ENCODE measurements at places on chromosomes 5 and 9. TPM values are rescaled to one million over a fixed set of nuclear protein-coding genes. Genes with fewer than 3 reads are reported as not detected.

C9orf50 gene
- total RNA-seq = not detected

BTNL8 gene
- 0.12 TPM for total RNA-seq

ARID3C gene
- not detected for total RNA-seq

DNA sequence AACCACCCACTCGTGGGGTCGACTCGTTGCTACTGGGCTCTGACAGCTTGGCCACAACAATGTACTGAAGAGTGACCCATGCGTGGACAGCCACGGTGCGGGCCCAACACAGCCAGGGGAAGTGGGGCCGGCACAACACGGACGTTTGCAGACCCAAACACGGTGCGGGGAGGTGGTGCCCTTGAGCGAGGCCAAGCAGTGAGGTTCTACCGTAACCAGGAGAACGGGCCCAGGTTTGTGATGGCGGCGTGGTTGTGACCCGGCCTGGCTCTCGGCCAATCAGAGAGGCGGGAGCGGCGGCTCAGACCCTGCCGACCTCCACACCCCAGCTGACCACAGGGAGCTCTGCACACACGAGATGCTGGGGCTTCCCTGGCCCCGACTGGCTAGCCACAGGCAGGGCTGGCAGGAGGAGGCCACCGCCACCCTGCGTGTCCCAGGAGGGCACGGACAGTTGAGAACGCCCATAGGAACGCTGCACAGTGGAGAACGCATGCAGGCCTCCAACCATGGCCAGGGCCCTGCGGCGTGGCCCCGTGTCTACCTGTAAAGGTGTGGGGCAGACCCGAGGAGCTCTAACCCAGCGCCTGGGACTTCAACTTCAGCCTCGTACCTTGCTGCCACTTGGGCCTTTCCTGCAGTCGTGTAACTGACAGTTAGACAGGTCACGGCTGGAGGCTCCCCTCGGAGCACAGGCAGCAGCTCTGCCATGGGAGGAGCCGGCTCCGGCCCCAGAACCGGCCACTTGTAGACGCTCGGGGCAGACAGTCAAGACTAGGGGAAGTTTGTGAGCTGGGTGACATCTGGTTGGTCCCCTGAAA lies 13.7 kb downstream of the BRD3 start:
- no peak for DNase-seq

- DNase-seq = no peak
These were observed 20.3 kb downstream of the ZDHHC11B start for GRCh38 chr5:763998-764781.

DNA sequence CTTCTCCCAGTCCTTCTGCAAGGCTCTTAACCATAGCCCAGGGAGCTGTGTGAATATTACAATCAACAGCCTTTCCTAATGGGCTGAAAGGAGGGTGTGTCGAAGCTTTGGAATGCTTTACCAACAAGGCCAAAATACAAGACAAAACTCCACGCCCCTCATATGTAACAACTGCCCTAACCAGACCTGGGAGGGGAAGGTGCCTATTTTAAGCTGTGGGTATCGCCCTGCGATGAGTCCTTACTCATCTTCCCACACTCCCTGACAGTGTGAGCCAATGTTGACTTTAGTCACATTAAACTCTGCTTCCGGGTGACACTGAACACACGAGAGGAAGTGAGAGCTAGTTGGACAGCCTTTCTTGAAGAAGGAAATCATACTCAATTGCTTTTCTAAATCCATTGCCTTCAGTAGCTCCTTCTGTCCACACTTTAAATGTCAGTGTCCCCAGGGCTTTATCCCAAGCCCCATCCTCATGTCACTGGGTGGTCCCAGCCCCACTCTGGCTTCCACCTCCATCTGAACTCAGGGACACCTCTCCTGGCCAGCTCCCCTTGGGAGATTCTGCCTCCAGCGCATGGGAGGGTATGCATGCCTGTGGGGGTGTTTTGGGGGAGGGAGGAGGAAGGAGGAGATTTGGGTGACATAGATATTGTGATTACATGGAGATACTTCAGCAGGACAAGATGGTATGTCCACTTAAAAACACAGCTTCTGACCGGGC lies 6.5 kb upstream of the TBC1D9B start:
- DNase-seq = no peak
